Activated CD4-positive, CD25-positive, alpha-beta regulatory T cell (primary cell): ENCODE measurements at places on chromosomes 16 and 17.

- no peak for DNase-seq
These were observed 6.3 kb downstream of the SPNS3 start for GRCh38 chr17:4440021-4440420.

DNA sequence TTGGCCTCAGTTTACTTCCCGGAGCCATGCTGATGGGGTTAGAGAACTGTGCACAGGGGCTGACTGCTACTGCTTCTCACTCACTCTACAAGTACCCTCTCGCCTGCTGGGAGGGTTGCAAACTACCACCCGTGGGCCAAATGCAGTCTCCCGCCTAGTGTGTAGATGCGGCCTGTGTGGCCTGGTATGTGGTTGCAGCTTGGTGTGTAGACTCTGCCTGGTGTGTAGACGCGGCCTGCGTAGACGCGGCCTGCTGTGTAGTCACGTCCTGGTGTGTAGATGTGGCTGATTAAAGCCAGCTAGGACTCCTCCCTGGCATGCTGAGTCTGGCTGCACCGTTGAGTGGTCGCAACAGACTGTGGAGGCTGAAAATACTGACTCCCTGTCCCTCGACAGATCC is 7.3 kb downstream of the CANT1 start:
- no peak for DNase-seq

DNA sequence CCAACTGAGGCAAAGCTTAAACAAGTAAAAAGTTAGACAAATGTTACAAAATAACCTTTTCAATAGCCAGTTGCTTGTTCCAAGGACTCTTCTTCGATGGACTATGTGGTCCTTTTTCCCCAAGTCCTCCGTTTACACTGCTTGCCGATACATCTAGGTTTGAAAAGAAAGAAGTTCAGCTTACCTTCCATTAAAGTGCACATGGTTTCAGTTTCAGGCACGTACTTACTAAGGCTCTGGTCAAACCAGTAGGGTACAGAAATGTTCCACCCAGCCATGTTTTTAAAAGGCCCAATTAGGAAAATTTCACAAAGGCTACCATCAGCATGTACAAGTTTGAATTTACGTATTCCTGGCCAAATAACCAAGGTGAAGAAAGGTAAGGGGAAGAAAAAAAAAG is 2.1 kb downstream of the SRSF2 start:
- DNase-seq, result no peak

GRCh38 chr17:63930951-63931575 is 1.1 kb downstream of the CD79B start:
- DNase-seq, result peak; percentile 13

GRCh38 chr17:39653662-39654331 is 11.4 kb upstream of the TCAP start:
- peak; percentile 64 for DNase-seq

DNA sequence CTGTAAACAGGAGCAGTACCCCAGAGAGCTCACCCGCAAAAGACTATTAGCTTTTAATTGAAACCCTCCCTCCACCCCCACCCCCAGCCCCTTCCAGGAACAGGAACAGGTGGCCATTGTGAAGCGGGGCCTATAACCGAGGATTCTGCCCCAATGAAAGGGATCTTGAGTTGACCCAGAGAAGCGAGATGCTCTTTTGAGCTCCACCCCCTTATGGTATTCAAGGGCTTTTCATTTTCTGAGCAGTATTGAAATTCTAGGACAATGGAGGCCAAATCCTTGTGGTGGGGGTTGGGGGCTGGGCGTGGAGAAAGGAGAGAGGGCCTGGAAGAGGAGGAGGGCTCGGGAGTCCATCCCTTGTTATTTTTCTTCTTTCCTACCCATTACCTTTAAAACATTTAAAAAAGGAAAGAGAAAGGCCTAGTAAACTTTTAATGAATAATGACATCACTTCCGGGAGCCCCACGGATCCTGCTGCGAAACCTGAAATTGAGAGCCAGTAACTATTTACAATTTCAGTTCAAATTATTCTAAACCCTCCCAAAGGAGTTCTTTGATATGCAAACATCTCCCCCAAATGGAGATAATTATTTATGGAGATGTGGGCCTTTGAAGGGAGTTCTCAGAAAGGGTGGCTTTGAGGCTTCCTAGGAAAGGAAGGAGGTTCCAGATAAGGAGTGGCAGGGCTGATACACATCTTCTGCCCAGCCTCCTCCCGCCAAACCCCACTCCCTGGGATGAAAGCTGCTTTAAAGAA is 30.5 kb downstream of the HS3ST3B1 start:
- no peak for DNase-seq

- DNase-seq, result no peak
These were observed 1.8 kb downstream of the MMP15 start for GRCh38 chr16:58027161-58027915.

DNA sequence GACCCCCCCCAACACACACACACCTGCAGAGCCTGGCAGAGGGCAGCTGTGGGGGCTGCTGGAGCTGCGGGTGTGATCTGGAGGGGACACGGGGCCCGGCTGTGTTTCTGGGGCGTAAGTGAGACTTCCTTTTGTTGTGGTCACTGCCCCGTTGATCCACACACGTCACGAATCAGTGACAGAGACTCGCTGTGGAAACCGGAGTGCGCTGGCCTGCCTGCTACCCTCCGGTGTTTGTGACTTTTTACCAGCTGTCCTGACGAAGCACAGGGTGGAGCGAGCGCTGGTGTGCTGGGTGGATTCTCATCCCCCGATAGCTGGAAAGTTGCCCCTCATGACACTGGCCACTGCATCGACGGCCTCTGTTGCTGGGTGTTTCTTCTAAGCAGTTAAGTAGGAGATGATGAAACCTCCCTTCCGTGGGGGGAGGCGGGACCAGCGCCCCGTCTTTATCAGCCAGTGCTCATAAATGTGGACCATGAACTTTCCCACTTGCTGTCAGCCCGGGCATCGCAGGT is 2.3 kb downstream of the METRNL start:
- DNase-seq, result no peak

GRCh38 chr17:41060052-41060604 is at the start of gene KRTAP2-3:
KRTAP2-3 (minus strand) TSS chr17:41060114; CDS start chr17:41060050, 64 bp downstream.
- no peak for DNase-seq

- no peak for DNase-seq
These were observed 22.3 kb downstream of the USP36 start for GRCh38 chr17:78818152-78818846.

GRCh38 chr17:49899191-49899485 is 51.3 kb upstream of the TAC4 start:
- no peak for DNase-seq

GRCh38 chr16:7624871-7625766 is 292.5 kb downstream of the RBFOX1 start:
- no peak for DNase-seq

GRCh38 chr17:57407287-57408070 is 151.2 kb downstream of the MSI2 start:
- DNase-seq, result no peak
